ENCODE measurements at places on chromosomes 1 and 21. TPM values are rescaled to one million over a fixed set of nuclear protein-coding genes. Genes with fewer than 3 reads are reported as not detected.

- no peak for DNase-seq
Observed at GRCh38 chr1:3948344-3948743, 48.3 kb upstream of the C1orf174 start.

- DNase-seq = no peak
Observed at GRCh38 chr1:175842550-175842949, 99.2 kb upstream of the TNR start.

- DNase-seq = no peak
Observed at GRCh38 chr1:67264899-67265298, 42.8 kb upstream of the IL12RB2 start.

DNA sequence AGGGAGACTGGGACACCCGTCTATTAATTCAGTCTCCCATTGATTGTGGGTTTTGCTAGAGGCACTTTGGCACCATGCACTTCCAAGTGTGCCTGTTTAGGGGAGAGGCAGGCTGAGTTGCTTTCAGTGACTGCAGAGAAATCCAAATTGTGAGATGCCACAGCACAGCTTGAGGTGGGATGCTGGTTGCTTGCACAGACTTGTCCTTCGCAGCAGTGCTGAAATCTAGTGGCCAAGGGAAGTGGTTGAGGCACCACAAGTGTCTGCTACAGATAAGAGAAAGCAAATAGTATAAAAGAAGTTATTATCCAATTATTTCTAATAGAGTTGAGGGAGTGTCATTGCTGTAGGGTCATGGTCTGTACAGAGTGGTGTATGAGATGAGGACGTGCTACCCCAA is 40.0 kb upstream of the APP start:
- no peak for DNase-seq

DNA sequence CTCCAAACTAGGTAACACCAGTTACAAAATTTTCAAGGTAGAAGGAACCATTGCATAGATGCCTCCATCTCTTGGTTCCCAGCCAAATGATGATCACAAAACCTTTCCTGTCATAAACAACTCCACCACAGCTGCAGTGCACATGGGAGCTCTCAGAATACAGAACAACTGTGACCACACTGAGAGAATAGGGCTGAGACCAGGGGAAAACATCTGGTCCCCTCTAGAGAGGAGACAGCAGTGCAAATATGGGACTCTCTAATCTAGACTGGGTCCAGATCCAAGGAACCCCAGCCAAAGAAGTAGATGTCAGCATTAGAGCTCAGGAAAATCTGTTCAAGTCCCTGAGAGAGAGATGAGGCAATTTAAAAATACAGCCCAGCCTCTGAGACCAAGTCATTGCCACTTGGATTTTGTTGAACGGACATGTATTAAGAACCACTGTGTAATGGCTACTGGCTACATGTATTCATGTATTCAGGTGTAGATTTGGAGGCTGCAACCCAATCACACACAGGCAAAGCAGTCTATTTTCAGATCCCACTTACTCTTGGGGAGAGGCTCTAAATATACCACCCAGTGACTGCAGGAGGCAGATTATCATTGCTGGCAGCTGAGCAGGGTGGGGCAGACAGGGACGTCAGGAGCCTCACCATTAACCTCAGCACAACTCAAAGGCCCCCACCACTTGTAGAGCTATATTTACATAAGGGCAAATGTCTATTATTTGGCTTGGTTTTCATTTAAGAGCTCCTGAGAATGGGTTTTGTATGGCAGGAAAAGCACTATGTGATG is 7.6 kb upstream of the RXRG start:
- no peak for DNase-seq

DNA sequence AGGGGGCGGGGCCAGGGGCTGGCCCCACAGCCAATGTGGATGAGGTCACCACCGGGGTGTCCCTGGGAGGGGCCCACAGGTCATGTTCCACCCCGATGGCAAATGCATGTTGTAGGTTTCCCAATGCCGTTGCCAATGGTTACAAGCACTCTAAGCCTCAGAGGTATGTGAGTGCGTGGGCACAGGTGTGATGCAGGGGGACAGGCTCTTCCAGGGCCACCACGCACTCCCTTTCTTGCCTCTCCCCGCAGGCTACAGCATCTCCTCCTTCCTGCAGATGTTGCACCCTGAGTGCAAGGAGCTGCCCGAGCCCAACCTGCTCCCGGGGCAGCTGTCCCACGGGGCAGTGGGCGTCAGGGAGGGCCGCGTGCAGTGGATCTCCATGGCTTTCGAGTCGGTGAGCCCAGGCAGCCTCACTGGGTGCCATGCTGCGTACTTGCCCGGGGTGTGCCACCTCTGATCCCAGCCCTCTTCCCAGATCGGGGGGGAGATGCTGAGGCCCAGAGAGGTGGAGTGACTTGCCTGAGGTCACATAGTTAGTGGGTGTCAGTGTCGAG is 52.4 kb downstream of the DISP3 start:
- no peak for DNase-seq

GRCh38 chr1:2642560-2643413 is 10.0 kb upstream of the MMEL1 start:
- peak; percentile 87 for DNase-seq

DNA sequence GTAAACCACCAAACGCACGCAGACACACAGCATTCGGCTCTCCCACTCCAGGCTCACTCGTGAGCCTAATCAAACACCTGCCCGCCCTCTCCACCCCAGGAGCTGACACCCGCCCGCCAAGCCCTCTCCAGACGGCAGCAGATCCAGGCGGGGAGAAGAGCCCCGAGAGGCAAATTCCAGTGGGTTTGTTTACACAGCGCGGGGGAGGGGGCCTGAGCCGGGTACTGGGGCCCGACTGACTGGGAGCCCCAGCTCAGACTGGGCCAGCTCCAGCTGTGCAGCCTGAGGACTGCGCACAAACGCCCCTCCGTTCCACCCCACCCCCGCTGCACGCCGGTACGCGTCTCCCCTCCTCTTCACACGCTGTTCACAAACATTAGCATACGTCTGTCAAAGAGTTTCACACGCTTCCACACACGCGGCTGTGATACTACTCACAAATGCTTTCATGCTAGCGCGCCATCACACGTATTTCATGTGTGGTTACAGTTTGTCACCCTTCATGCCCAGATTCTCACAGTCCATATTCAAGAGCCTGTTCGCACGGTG is 1.0 kb upstream of the EFNA1 start:
- DNase-seq = peak; percentile 39

GRCh38 chr21:45974073-45975019 is 7.2 kb upstream of the COL6A1 start:
- DNase-seq = peak; percentile 84

DNA sequence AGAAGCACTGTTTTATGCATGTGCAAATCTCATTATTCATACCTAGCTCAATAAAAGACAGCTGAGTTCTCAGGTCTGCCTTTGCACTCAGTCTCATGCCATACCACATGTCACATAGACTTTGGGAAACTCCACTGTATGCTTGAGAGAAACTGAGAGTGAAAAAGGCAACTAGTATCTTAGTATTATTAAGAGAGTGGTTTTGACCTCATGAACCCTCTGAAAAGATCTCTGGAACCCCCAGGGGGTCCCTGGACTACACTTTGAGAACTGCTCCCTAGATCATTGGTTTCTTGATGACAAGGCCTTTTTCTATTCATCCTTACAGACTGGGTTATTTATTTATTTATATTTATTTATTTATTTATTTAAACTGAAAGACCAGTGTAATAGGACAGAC is 3.7 kb upstream of the RHEX start:
- DNase-seq = no peak

- no peak for DNase-seq
Observed at GRCh38 chr21:44989943-44990780, 50.3 kb downstream of the SLX9 start.

GRCh38 chr1:22636353-22636752 is at the start of gene C1QA:
Gene C1QA (plus strand): TSS chr1:22636628. CDS start chr1:22637617, 989 bp downstream.
- no peak for DNase-seq

GRCh38 chr1:82045221-82045620 is 244.5 kb downstream of the ADGRL2 start:
- no peak for DNase-seq

DNA sequence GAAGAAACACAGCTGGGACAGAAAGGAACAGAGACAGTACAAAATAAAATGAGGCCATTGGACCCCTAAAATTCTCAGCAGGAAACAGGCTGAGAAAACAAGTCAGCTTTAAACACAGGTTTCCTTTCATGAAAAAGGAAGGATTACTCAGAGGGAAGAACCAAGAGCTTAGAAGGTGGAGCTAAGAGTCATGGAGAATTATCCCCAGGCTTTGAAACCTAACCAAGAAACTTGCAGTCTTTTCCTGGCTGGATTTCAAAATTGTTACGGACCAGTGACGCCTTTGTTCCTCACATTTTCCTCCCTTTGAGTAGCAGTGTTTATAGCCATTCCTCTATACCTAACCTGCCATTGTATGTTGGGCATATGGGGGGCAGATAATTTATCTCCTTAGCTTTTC is 8.8 kb downstream of the HMGB4 start:
- peak; percentile 73 for DNase-seq

- DNase-seq = no peak
Observed at GRCh38 chr21:18403735-18404450, at the start of gene TMPRSS15. Gene TMPRSS15 (minus strand): TSS chr21:18403785. CDS start chr21:18403622, 163 bp downstream.

DNA sequence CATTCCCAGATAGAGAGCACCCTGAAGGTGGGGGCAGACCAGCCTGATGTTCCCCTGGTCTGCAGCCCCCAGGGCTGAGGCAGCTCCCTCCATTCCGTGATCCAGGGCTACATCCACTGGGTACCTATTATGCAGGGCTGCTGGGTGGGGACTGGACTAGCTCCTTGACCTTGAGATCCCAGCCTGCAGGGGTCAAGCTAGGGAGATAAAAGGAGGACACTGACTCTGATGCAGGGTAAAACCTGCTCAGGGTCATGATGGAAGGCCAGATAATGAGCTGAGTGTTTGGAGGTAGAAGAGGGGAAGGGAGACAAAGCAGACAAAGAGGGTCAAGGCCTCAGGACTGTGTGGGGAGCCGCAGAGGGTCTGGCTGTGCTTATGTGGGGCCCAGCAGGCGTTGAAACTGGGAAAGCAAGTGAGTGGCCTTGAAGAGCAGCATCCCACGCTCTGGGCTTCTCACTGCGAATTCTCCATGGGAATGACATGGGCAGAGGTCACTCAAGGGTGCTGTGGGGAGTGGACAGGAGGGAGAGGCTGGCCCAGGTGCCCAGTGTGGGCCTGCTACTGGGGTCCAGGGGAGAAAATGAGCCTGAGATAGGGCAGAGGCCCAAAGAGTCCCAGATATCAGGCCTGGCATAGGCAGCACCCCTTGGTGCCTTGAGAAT is 9.7 kb downstream of the FOXO6 start:
- DNase-seq = no peak

GRCh38 chr1:54577612-54578011 is 29.6 kb downstream of the ACOT11 start:
- DNase-seq = peak; percentile 19

Gene SLC1A7
- 0.09 TPM for polyA plus RNA-seq

Gene SLC2A1
- 29.9 TPM for polyA plus RNA-seq

Gene RNF223
- polyA plus RNA-seq = not detected

Gene TFF2
- not detected for polyA plus RNA-seq

Gene LCE1F
- polyA plus RNA-seq = not detected

Gene TRIM45
- 4.0 TPM for polyA plus RNA-seq

Gene KCNE2
- polyA plus RNA-seq = not detected

Gene TSTD1
- 0.24 TPM for polyA plus RNA-seq
